Stimulated activated CD4-positive, alpha-beta T cell treated with anti-CD3 and anti-CD28 coated beads, Interleukin-4, amount 100 ng/mL, for 4 hours (primary cell): ENCODE measurements at places on chromosomes 12 and 14.

- no peak for DNase-seq
Observed at GRCh38 chr12:132245521-132246101, 83.8 kb downstream of the GALNT9 start.

GRCh38 chr14:98775892-98776291 is 496.1 kb downstream of the BCL11B start:
- DNase-seq = no peak

GRCh38 chr12:77031745-77032144 is 33.6 kb downstream of the E2F7 start:
- DNase-seq = no peak

DNA sequence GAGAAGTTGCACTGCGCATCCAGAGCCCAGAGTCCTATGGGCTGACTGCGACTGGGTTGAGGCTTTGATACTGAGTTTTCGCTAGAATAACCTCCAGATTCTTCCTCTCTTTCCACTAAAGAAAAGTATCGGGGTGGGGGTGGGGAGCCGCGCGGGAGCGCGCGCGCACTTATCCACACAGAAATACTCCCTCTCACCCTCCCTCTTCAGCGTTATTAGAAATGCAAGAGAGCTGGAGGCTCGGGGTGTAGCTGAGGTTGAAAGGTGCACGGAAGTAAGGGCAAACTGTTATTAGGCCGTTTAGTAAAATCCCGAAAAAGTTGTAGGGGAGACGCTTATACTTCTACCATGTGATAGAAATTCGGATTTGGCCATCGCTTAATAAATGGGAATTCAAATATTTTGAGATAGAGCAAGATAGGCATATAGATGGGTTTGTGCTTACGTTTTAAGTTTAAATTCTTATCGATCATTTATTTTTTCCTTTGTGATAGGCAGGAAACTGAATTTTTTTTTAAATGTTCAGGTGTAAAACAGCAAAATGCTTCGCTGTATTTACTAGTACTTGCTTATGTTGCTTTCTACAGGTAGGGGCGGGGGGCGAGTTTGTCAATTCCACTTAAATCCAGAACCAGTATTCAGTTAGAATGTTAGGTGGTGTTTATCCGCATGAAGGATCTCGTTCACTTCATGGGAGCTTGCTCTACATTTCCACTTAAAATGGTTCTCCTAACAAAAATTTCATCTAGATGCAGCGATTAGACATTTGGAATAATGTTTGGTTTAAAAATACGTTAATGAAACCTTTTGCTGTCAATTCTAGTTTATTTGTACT is 1.1 kb downstream of the ARHGAP5 start:
- DNase-seq = peak; percentile 3

- DNase-seq = no peak
Observed at GRCh38 chr12:112750971-112751370, 40.6 kb upstream of the RPH3A start.

- no peak for DNase-seq
Observed at GRCh38 chr12:104319918-104320626, 16.5 kb downstream of the EID3 start.

GRCh38 chr14:75406856-75407255 is 21.0 kb upstream of the JDP2 start:
- no peak for DNase-seq

GRCh38 chr14:93731753-93732152 is 56.5 kb downstream of the PRIMA1 start:
- no peak for DNase-seq

DNA sequence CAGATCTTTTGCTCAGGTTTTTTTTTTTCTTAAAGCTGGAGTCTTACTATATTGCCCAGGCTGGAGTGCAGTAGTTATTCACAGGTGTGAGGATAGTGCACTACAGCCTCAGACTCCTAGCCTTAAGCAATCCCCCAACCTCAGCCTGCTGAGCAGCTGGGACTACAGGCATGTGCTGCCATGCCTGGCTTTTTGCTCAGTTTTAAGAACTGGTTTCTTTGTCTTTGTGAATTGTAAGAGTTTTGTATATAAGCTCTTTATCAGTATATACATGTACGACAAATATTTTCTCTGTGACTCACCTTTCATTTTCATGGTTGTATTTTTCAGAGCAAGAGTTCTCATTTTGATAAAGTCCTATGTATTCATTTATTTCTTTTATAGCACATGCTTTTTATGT is 33.3 kb upstream of the C2CD5 start:
- no peak for DNase-seq

GRCh38 chr12:52073531-52074381 is 4.0 kb downstream of the ATG101 start:
- DNase-seq = no peak

DNA sequence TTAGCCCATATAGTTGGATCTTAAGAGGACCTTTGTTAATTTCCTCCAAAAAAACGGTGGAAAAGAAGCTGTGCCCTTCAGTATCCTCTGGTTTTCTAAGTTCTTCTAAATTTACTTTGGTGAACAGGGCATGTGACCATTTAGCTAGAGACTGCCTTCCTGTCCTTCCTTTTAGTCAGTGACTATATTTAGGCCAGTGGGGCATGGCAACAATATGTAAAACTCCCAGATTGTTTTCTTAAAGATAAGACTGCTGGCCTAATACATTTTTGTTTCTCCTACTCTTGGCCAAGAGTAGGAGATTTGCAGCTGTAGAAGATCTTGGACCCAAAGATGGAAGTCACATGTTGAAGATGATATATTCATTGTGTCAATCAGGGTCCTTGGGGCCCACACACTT is 325.1 kb upstream of the DCN start:
- no peak for DNase-seq

DNA sequence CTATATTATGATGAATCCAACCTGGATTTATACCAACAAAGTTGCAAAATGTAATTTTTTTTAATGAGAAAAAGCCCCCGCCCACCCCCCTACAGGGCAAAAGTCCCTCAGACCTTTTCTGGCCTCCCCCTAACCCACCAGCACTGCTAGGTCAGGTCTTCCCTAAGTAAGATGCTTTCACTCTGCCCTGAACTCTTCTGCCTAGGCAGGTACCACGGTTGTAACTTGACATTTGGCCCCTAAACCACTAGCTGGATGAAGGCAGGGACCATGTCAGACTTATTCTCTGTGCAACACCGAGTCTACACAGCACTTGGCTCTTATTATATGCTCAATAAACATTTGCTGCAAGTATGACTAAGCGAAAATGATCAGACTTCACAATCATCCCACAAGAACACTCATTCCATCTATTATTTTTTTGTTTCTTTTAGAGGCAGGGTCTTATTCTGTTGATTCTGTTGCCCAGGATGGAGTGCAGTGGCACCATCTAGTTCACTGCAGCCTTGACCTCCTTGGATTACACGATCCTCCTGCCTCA is 63.2 kb downstream of the SPRING1 start:
- DNase-seq = no peak

DNA sequence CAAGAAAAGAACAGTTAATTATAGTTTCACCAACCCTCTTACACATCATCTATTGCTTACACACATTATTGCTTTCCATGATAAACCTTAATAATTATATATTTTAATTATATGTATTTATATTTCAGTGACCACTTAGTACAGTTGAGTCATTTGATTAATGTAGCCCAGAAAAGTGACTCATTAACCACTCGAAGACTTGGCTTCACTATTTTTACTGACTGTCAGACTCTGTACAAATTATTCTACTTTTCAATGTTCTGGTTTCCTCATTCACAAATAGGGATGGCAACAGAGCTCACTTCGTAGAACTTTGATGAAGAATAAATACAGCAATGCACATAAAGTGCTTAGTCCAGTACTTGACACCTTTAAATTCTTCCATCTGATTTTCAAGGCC is 98.3 kb downstream of the CFAP54 start:
- no peak for DNase-seq

GRCh38 chr12:117212563-117213190 is 22.4 kb upstream of the FBXO21 start:
- peak; percentile 34 for DNase-seq

- no peak for DNase-seq
Observed at GRCh38 chr14:85895603-85896002, 365.7 kb downstream of the FLRT2 start.

- no peak for DNase-seq
Observed at GRCh38 chr14:43215524-43215923, 1291.6 kb downstream of the FSCB start.

DNA sequence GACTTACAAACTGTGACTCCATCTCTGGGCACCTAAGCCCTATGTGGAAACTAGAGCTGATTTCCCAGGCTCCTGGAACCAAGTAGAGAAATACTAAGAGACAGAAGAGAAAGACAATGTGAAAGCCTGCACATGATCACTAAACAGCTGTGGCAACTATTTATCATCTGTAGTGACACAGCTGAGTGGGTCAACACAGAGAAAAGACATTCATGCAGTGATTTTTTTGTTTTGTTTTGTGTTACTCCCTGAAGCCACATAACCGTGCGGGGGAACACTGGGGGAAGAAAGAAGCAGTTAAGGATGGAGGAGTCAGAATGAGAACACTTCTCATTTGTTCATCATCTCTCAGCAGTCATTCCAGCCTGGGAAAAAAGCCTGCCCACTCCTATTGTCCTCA is 1.5 kb downstream of the PRR4 start:
- no peak for DNase-seq

DNA sequence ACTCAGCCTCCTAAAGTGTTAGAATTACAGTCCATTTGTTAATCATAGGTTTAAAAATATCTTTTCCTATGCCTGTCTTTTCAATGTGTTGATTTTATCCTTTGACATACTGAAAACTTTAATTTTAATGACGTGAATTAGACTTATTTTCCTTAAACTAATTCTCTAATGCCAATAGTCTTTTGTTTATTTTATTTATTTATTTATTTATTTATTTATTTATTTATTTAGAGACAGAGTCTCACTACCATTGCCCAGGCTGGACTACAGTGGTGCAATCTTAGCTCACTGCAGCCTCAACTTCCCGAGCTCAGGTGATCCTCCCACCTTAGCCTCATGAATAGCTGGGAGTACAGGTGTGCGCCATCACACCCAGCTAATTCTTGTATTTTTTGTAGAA is 694.5 kb downstream of the TRHDE start:
- no peak for DNase-seq

- DNase-seq = no peak
Observed at GRCh38 chr12:32063796-32064195, 42.9 kb upstream of the BICD1 start.

DNA sequence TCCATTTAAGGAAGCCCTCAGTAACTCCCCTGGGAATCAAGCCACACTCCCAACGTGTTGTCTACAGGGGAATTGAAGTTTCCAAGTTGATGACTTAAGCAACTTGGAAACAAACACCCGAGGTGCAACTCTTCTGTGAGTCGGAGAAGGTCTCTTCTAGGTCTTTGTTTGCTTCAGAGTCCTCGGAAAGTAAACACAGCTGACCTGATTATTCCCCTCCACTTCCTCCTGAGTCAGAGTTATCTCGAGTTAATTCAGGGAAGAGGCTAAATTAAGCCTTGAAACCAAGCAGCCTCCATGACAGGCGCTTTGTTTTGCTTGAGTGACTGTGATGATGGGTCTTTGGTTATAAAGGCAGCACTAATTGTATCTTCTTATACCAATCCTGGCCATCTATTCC is 41.8 kb downstream of the TUNAR start:
- no peak for DNase-seq

- DNase-seq = no peak
Observed at GRCh38 chr14:70784886-70785285, 24.4 kb downstream of the MAP3K9 start.

DNA sequence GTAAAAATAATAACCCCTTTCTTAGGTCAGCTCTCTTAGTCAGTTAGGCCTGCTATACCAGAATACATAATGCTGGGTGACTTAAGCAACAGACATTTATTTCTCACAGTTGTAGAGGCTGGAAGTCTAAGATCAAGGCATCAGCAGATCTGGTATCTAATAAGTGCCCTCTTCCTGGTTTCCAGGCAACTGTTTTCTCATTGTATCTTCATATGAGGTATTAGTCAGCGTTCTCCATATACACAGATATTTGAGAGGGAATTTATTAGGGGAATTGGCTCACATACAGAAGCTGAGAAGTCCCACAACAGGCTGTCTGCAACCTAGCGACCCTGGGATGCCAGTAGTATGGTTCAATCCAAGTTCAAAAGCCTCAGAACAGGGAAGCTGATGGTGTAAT is 896.0 kb downstream of the GALC start:
- DNase-seq = no peak

- no peak for DNase-seq
Observed at GRCh38 chr12:54394281-54394719, 9.8 kb upstream of the ZNF385A start.

- no peak for DNase-seq
Observed at GRCh38 chr12:9163392-9163791, 44.8 kb downstream of the PZP start.

DNA sequence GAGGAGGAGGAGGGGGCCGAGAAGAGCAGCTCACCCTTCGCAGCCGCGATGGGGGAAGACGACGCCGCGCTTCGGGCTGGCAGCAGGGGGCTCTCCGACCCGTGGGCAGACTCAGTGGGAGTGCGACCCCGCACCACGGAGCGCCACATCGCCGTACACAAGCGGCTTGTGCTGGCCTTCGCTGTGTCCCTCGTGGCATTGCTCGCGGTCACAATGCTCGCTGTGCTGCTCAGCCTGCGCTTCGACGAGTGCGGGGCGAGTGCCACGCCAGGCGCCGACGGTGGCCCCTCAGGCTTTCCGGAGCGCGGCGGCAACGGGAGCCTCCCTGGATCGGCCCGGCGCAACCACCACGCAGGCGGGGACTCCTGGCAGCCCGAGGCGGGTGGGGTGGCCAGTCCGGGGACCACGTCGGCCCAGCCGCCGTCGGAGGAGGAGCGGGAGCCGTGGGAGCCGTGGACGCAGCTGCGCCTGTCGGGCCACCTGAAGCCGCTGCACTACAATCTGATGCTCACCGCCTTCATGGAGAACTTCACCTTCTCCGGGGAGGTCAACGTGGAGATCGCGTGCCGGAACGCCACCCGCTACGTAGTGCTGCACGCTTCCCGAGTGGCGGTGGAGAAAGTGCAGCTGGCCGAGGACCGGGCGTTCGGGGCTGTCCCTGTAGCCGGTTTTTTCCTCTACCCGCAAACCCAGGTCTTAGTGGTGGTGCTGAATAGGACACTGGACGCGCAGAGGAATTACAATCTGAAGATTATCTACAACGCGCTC is 745 bp downstream of the TRHDE start:
- DNase-seq = no peak

GRCh38 chr12:42996869-42997431 is 407.4 kb upstream of the PRICKLE1 start:
- DNase-seq = no peak

DNA sequence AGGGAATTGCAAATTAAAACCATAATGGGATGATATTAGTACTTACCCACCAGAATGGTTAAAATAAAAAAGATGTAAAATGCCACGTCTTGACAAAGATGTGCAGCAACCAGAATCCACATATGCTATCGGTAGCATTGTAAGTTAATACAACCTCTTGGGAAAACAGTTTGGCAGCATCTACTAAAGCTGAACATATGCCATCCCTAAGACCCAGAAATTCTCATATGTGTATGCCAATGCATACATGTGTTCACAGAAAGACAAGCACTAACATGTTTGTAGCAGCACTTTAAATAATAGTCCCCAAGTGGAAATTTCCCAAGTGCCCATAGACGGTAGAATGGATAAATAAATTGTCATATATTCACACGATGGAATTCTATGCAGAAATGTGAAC is 28.3 kb upstream of the SLC5A8 start:
- DNase-seq = no peak
